Effector memory CD8-positive, alpha-beta T cell (primary cell): ENCODE measurements at places on chromosomes 6 and 20.

- DNase-seq = no peak
These were observed 457.9 kb downstream of the TBC1D32 start for GRCh38 chr6:120876424-120876823.

DNA sequence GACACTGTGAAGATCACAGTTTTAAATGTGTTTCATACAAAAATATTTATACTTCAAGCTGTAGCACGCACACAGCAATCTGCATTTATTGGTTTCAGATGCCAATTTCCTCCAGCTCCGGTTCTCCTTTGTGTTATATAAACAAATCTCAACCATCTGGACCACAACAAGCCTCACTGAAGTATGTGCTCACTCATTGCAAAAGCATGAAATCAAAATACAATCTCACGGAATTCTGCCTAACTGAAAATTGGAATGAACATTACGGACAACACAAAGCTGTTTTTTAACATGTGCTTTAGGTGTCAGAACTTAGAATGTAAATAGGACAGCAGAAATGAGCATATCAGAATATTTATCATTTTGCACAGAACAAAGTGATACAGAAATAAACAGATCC is 38.0 kb downstream of the RCAN2 start:
- no peak for DNase-seq

GRCh38 chr6:25062070-25062811 is 126.5 kb upstream of the RIPOR2 start:
- no peak for DNase-seq

DNA sequence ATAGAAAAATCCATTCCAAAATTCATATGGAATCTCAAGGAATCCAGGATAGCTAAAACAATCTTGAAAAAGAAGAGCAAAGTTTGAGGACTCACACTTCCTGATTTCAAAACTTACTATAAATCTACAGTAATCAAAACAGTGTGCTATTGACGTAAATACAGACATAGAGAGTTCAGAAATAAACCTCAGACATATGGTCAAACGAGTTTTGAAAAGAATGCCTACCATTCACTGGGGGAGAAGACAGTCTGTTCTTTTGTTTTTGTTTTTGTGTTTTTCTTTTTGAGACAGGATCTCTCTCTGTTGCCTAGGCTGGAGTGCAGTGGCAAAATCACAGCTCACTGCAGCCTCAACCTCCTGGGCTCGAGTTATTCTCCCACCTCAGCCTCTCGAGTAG is 25.3 kb upstream of the PROKR2 start:
- DNase-seq = no peak

- DNase-seq = no peak
These were observed 643.6 kb upstream of the PTCHD4 start for GRCh38 chr6:48754641-48755040.

DNA sequence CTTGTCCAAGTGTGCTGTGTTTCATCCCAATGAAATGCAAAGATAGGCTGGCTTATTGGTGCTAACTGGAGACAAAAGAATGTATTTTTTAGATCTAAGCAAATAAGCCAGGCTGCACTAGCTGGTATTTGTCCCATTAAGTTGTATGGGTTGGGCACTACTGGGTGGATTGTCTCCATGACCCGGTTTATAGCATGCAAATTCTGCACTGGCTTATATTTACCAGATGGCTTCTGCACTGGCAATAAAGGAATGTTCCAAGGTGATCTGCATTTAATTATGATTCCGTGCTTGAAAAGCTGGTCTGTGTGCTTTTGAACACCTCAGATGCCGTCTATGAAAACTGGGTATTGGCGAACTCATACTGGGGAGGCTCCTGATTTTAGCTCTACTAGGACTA is 61.4 kb upstream of the MOCS1 start:
- DNase-seq = no peak

DNA sequence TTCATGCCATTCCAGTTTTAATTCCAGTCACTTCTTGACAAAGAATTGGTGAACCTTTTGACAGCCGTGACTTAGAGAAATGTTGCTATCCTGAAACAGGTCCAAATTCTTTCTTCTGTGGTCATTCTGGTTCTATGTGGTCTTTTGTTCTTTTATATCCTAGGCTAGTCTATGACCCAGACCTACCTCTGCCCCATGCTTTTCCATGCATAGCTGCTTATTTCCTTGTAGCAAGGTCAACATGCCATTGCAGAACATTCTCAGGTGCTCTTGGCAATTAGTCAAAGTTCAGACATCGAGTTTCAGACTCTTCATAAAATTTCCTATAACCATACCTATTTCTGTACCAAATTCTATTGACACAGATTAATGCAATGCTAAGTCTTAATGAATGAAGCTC is 202.6 kb downstream of the PLCB1 start:
- no peak for DNase-seq

DNA sequence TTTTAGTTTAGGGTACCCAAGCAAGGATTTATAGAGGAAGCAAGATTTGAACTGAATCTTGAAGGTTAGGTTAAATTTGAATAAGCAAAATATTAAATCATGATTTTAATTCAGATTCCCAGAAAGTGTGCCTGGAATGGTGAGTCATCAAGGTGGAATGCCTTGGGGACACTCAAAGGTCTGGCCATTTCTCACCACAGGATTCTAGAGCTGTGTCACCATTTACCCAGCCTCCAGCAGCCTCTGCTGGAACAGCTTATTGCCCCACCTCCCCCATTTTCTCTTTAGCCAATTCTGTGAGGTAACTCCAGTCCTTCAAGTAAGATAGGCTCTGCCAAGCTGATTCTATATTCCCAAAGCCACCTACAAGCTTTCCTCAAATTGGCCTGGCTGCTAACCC is 181.4 kb downstream of the SIM1 start:
- no peak for DNase-seq

DNA sequence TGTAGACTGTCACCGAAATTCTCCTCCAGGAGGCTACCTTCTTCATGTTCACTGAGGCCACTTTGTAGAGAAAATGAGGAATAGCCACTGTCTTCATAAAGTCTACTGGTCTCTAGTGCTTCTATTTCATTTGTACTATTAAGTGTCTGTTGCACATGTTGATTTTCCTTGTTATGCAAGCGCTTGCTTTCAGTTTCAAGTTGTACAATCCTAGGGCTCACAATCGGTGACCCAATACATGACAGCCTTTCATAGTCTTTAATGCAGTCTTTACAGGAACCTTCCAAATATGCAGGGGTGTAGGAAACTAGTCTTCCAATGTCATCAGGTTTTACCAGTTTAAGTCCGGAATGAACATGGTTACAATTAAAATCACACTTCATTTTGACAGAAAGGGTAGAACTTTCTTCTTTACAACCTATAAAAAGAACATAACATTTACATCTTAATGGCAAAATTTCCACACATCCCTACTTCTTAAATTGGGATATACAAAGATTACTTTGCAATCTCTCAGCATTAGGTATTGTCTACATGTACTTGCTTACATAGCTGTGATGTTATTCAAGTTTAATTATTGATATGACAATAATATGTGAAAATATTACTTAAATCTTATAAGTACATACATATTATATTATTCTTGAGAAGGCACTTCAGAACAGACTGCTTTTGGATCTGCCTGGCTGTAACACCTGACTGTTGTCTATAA is 7.5 kb downstream of the FBXO5 start:
- peak; percentile 13 for DNase-seq

DNA sequence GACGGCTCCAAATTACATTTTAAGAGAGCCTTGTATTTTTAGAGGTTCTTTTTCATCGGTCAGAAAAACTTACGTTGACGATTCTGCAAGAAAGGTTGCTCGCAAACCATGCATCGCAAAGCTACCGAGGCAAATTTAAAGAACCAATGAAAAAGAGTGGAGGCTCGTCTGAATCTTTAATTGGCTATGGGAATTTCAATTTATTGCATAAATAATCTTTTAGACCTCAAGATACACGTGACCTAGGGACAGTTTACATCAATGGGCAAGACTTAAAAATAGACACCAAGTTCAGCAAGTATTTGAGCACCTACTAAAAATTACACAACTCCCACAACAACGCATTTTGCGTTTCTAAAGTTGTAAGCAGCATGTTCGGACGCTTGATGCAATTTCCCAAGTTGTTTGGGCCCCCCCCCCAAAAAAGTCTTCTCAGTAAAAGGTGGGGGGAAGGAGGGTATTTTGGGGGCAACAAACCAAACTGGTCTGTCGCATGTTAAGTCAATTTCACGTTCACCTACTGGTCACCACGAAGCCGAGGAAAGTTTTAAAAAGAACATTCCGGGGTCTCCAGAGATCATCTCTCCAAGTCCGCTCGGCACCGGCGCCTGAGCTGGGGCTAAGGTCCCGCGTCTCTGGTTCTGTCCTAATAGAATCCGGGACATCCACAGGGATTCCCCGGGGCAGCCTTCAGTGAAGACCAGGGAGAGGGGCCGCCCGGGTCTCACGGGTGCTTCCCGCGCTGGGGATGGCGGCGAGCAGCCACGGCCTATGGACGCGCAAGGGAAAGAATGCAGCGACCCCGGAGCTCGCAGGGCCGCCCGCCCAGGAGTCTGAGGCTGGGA is 851 bp downstream of the SNX5 start:
- no peak for DNase-seq

GRCh38 chr6:155152211-155153076 is 111.4 kb upstream of the CLDN20 start:
- no peak for DNase-seq

DNA sequence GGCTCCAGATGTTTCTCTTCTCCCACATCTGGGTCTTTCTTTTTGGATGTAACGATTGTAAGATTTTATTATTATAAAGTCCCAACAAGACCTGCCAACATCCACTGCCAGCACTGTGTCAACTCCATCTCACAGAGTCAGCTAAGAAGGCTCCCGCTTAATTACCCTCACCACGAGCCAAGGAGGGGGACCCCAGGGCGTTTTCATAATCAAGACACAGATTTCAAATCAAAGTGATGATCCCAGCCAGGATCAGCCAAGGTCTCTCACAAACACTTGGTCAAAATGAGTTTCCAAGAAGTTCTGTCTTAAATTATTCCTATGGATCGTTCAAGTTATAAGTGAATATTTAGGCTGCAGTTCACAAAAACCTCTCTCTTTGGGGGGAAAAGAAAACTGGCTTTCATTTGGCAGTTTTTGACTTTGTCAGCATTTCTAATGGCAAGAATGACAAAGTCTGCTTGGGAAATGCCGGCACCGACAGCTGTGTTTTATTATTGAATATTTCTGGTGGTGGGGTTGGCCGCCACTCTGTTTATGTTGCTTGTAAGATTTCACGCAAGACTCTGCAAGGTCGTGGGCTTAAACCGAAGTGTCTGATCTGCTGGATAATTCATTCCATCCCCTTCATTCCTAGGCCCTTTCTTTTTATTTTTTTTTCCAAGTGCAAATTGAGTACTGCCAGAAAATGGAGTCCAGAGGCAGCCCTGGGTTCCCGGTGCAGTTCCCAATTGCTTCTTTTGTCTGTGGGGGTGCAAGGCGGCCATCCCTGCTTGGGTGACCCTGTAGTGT is 170.2 kb upstream of the PMEPA1 start:
- DNase-seq = no peak

GRCh38 chr20:37902504-37903313 is at the start of gene VSTM2L:
TSS of gene VSTM2L (plus strand) at chr20:37903127. CDS start at chr20:37903351, 224 bp downstream.
- no peak for DNase-seq

GRCh38 chr6:73325656-73326055 is 28.4 kb downstream of the DPPA5 start:
- DNase-seq = no peak
